Trophoblast cell (in vitro differentiated cells and primary cell): ENCODE measurements at places on chromosomes 3 and 15.

GRCh38 chr3:31624083-31624709 lies 91.5 kb downstream of the STT3B start:
- DNase-seq: no peak

DNA sequence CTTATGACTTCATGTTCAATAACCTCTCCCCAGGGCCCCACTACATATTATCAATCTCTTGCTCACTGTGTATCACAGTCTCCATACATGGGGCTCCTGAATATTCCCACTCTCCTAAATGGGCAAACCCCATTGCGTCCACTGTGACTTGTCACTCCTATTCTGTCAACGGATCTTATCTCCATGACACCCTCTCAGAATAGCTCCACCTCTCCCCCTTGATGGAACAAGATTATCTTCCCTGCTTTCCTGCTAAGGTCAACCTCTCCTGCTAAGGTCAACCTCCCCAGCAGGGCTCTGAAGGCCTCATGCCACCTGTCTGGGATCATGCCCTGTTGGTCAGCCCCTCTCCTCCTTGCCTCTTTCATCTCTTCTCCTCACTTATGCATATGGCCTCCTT lies 1.8 kb downstream of the CLDN18 start:
- no peak for DNase-seq

DNA sequence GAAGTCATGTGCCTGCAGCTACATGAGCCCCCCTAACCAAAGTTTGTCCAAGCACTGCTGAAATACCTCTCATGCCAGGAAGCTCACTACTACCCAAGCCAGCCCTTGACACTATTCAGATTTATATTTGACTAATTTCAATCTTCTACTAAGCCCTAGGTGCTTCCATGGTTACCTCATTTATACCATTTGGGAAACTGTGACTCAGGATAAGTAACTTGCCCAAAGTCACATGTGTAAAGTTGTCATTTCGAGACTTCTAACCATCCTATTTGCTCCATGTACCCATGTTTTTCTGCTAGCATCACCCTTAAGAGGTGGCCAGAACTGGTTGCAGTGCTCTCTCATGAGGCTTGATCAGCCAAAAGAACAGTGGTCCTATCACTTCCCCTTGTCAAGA lies 20.7 kb upstream of the TIMP4 start:
- DNase-seq: no peak

- DNase-seq: no peak
These were observed 7.7 kb downstream of the MAP6D1 start for GRCh38 chr3:183817639-183818038.

DNA sequence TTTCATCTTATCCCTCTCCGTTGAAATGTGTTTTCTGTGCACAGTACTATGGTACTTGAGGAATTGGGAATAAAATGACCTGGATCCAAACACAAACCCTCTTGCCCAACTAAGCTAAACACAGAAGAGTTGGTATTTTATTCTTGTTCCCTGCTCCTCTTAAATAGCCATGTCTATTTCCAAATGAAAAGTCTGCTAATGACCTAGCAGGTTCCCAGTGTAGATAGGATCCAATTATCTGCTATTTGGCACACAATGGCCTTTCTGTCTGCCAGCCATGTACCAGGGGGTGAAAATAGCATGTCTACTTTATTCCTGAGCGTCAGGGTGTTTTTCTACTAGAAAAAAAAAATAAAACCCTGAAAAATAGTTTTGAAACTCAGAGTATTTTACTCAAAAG lies 657.0 kb upstream of the NAALADL2 start:
- DNase-seq: no peak

DNA sequence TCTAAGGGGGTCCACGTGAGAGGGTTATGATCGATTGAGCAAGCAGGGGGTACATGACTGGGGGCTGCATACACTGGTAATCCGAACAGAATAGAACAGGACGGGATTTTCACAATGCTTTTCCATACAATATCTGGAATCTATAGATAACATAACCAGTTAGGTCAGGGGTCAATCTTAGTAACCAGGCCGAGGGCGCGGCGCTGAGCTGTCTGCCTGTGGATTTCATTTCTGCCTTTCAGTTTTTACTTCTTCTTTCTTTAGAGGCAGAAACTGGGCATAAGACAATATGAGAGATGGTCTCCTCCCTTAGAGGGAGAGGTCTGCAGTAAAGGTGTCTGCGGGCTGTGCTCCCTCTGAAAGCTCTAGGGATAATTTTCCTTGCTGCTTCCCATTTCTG lies 261.3 kb downstream of the XXYLT1 start:
- no peak for DNase-seq

DNA sequence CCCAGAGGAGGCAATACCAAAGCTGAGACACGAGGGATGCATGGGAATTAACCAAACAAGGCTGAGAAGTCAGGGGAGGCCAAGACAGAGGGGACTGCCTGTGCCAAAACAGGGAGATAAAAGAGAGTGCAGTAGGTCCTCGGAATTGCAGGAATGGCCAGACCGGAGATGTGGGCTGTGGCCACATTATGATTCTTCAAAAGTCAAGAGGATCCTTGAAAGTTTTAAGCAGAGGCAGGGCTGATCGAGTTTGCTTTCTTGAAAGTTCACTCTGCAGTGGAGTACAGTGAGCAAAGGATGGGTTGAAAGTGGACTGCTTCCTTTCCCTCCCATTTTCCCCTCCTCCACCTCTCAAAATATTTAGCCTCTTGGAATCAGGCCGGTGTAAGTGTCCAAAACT lies 73.9 kb upstream of the ADAMTS9 start:
- no peak for DNase-seq

DNA sequence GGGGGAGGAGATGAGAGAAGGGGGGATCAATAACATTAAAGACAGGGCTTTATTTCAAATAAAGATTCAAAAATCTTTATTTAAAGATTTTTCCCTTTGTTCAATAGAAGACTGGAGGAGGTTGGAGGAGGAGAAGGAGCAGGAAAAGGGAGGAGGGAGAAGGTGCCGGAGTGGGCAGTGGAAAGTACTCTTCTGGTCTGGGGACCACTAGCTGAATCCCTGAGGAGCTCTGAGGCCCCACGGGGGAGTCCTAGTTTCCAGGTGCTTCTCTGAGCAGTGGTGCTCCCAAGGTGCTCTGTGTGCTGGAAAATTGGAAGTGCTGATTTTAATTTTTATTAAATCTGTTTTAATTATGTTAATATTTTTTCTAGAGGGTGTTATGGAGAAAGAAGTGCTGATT lies 19.4 kb upstream of the SEMA4B start:
- no peak for DNase-seq

DNA sequence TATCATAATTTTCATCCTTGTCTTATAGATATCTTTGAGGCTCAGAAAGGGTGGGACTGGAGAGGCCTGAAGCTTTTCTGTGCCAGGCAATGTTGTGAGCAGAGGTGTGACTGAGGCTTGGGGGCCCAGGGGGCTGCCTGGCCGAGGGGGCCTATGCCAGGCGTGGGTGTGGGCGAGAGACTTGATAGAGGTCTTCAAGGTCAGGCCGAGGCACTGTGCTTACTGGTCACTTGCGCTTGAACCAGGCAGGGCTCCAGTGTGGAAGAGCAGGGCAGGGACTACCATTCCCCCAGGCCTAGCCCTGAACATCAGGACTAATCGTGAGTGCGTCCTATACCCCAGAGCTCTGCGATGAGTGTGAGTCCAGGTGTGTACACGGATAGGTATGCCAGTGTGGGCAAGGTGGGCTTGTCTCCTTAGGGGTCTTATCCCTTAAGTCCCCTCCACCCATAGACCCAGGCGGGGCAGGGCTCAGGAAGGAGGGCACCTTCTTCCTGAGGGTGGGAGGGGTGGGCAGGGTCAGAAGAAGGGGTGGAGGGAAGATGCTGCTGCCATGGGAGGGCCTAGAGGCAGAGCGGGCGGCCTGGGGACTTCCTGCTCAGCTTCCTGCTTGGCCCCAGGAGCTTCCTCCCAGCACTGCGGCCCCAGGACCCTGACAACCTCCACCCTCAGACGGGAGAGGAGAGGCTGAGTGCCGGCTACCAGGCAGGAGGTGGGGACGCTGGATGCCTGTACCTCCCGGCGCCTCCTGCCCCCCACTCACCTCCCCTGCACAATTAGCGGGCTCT lies 84.7 kb downstream of the LINGO1 start:
- no peak for DNase-seq

DNA sequence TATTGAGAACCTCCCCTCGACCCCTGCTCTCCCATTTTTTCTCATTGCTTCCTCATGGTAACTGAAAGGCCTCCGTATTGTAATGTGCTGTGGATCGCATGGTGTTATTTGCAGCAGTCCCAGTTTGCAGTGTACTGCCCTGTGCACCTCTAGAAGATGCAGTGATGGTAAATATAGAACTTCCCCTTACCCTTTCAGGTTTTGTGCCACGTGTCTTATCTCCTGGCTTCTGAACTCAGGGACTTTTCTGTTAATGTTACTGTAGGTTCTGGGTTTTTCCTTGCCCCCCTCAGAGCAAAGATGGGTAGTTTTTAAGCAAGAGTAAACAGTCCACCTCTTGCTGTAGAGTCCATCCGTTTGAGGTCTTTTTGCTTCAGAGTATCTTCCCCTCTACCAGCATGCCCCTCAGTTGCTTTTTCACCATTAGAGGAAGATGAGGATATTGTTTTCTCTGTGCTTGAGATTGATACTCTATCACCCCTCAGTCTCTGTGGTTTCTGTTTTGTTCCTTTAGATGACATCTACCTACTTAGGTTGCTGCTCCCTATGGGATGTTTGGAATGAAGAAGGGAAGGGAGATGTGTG lies 22.4 kb downstream of the CHD2 start:
- no peak for DNase-seq

DNA sequence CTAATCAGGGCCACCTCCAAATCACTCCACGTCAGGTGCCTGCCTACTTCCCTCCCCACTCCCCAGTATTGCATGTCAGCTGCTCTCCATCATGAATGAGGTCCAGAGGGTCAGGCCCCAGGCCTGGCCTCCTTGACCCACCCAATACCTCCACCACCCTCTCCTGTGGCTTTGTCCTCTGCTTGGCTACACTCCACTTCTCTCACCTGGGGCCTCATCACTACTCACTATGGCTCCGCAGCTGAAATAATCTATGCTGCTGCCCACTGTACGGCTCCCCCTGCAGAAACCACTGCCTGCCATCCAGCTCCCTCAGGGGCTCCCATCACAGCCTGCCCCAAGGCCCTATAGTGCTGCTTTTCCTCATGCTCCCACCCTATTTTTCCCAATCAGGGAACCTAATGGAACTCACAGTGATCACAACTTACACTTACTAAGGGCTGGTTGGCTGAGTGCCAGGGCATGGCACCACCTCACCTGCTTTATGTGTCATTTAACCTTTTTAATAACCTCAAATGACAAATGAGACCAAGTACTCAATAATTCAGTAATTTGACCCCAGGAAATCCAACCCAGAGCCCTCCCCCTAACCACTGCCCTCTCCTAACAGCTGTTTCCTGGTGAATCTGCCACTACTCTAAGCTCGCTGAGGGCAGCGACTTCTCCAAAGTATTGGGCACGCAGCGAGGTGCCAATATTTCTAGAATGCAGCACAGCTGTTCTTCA lies 2.3 kb downstream of the GORASP1 start:
- DNase-seq: no peak

GRCh38 chr15:43505738-43506137 lies 11.7 kb upstream of the MAP1A start:
- no peak for DNase-seq

DNA sequence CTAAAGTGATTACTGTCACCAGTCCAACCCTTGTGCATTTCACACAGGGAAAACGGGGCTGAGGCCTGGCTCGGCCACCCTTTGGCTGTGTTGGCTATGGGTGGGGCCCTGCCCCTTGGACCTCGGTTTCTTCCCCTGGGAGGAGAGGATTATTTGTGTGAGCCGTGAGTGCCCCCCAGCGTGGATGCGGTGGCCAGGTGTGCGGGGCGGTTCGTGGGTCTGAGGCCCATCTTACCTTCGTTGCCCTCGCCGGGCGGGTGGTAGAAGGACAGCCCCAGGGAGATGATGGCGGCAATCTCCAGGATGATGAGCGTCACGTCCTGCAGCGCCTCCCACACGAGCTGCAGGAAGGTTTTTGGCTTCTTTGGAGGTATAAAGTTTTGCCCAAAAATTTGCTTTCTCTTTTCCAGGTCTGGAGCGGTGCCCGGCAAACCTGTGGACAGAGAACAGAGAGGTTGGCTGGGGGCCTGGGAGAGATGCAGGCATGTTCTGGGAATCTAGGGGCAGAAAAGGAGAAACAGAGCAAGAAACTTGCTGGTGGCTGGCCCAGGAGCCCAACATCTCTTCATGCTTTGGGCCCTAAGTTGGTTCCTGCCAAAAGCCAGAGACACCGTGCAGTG lies 89.6 kb upstream of the SEC13 start:
- no peak for DNase-seq

GRCh38 chr3:50639055-50639494 lies 22.1 kb downstream of the MAPKAPK3 start:
- no peak for DNase-seq

- DNase-seq: no peak
These were observed 77.5 kb upstream of the IL12A start for GRCh38 chr3:159910991-159911663.

DNA sequence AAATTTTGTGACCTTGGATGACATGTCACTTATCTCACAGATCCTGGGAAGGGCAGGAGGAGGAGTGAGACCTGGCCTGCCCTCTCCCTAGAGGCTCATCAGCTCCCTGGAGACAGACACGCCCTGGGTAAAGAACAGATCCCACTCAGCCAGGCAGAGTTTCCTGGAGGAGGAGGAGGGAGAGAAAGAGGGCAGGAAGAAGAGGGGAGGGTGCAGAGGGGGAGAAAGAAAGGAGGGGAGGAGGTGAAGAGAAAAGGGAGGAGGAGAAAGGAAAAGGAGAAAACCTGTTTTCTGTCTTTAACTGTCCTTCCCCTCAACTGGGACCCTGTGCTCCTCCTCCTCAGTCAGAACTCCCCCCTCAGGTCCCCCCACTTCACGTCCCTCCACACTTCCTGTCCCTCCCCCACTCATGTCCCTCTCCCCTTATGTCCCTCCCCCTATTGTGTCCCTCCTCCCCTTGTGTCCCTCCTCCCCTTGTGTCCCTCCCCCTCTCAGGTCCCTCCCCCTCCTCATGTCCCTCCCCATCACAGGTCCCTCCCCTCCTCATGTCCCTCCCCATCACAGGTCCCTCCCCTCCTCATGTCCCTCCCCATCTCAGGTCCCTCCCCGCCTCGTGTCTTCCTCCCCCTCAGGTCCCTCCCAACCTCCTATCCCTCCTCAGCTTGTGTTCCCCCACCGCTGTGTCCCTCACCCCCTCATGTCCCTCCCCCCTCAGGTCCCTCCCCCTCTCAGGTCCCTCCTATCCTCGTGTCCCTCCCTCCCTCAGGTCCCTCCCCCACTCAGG lies 52.3 kb upstream of the CGNL1 start:
- no peak for DNase-seq

GRCh38 chr3:45566196-45566595 lies 28.4 kb upstream of the LIMD1 start:
- no peak for DNase-seq

- no peak for DNase-seq
These were observed 231.3 kb upstream of the SLCO3A1 start for GRCh38 chr15:91622235-91622634.
